Right renal cortex interstitium (tissue), 3 donors: ENCODE measurements at places on chromosomes 7 and 10. TPM values are rescaled to one million over a fixed set of nuclear protein-coding genes. Genes with fewer than 3 reads are reported as not detected.

DNA sequence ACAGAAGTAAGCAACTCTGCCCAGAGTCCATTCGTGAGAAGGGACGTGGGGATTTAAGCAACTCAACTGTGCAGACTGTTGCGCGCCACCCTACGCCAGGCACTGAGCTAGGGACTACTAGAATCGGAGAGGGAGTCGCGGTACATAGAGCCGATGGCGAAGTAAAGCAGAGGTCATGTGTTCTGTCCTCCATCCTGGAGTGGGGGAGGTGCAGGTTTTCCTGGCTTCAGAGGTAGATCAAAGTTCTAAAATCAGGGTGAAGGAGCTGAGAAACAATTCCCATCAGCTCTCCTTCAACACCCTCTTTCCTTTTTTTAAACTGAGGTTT is 23.2 kb downstream of the SLC35G1 start:
- DNase-seq = no peak

DNA sequence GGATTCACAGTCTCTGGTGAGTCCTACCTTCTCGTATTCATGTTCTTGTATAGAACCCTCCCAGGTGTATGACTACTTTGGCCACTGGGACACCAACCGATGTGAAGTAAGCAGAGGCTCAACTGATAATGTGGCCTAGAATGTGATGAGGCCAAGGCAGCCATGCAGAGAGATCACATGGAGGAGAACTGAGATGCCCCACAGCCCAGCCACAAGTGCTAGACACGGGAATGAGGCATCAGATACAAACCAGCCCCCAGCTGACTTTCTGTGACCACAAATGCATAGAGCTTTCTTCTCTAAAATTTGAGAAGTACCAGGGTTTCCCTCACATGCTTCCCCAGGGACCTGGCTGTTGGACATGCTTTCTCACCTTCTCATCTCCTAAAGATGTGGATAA is 375.7 kb downstream of the CCSER2 start:
- no peak for DNase-seq

- no peak for DNase-seq
Measured at GRCh38 chr7:148787571-148788295, 89.0 kb downstream of the CUL1 start.

- DNase-seq = no peak
Measured at GRCh38 chr10:29829776-29830175, 195.0 kb upstream of the SVIL start.

GRCh38 chr10:3757250-3757637 is 27.8 kb downstream of the KLF6 start:
- DNase-seq = no peak

DNA sequence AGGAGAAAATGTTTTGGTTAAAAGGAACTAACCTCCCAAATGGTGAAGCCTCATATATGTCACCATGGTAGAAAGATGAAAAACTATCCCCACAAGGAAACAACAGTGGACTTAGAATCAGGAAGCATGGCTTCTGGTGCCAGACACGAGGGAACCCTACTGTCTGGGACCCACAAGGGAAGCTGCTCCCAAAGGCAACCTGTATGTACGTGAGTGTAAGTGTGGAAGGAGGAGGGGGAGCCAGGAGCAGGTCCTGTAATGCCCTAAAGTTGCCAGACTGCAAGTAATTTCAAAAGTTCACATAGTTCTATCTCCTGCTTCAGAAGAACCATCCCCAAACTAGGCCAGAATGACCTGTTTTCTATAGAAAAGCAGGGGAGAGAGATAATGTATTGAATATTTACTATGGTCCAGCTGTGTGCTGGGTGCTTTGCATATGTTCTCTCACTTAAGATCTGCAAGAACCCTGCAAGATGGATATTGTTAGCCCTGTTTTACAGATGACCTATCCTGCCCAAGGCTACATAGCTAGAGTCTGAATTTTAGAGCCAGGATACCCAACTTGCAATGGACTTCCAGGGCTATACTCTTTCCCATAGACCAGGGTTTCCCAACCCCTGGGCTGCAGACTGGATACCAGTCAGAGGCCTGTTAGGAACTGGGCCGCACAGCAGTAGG is 19.2 kb downstream of the DUSP5 start:
- no peak for DNase-seq

DNA sequence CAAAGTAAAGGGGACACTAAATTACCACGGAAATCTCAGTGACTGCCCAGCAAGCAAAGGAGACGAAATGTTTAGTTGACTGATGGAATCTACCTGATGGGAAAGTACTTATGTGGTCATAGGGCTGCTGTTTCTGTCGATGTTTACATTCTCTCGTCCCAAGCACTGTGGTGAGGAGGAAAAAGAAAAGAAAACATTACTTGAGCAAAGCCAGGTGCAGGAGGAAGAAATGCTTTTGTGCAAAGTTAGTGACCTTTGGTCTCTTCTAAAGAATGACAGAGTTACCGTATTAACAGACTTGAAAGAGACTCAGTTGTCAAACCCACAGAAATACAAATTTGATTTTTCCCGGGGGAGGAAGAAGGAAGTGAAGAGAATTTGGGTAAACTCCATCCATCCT is 43.3 kb upstream of the FMC1 start:
- no peak for DNase-seq

DNA sequence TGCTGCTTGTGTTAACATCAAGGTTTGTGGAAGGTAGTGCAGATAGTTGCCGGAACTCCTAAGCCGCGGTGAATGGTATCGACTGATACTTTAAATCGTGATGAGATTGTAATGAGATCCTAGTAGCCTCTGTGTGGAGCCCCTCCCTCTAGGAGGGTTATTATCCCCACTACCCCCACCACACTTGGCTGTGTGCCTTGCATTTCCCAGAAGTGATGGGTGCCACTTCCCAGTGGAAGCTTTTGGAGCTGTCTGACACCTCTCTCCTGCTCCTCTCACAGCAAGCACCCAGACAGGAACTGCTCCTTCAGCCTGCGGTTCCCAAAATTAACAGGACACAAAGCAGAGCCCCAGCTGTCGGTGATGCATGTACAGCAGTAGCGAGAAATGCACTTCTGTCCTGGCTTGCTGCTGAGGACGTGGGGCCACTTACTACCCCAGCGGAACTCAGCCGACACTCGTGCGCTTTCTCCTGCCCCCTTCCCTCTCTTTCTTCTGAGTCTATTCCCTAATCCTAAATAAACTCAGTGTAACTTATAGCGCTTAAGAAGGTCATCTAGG is 52.5 kb downstream of the PRKAG2 start:
- no peak for DNase-seq

DNA sequence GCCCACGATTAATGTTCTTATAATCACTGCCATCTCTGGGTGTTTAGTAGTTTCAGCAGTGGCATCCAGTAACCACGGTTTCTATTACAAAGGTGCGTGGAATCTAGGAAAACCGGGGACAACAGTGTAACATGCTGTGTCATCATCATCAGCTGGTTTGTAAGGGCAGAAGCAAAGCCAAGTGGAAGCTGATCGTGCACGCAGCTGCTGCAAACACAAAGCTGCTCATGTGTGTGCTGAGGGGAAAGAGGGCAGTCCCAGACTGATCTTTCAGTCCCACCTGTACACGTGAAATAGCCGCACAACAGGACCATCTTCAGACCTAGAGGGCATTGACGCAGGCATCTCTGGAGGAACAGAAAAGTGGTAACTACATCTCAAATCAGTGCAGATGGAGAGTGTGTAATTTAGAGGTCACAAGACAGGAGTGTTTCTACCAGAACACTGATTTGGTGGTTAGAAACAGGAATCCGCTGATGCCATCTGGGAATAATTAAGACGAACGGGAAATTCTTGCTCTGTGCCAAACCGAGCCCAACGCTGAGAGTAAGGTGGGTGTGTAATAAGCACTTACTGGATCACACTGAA is 13.4 kb downstream of the ANKRD16 start:
- no peak for DNase-seq

GRCh38 chr7:55277916-55278315 is 87.2 kb upstream of the LANCL2 start:
- no peak for DNase-seq

DNA sequence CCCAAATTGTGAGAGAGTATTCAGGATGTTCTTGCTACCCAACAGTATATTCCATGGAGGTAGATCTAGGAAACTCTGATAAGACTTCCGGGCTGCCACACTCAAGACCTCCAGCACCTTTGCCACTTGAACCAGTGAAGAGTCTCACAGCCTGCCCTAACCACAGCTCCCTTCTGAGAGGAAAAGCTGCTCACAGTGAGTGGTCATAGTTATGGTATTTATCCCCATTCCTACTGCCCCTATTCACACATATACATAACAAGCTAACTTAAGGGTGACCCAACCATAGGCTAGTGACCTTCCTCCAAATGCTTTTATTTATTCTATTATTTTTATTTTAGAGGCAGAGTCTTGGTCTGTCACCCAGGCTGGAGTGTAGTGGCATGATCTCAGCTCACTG is 156.3 kb downstream of the PTEN start:
- no peak for DNase-seq

GRCh38 chr7:158244873-158245723 is 342.5 kb downstream of the PTPRN2 start:
- no peak for DNase-seq

DNA sequence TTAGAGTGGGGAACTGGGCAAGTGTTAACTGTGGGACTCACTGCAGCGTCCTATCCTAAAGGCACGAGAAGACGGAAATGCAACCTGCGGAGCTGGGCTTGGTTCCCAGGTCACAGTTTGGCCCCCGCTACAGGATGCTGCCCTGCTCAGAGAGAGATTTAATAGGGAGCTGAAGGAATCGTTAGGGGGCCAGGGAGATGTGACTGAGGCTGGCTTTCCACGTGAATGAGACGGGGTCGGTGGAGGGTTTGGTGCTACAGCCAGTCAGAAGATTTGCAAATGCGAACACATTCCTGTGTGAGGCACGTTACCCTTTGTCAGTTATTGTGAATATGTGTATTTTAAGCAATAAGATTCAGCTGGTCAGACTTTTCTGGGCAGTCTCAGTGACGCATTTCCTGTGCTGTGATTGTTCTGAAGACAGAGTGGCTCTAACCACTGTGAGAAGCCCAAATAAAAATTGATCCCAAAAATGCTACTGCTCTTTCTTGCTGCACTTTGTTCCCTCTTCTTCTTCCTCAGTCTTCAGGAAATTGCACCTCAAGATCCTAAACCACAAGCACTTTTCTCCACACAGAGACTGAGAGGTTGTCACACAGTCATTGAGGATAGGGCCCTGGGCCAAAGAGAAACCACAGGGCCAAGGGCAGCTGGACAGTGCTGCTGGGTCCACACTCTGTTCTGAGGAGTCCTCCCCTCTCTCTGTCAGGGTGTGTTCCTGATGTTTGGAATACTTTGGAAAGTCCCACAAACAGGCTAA is 21.2 kb downstream of the CYP17A1 start:
- no peak for DNase-seq

GRCh38 chr10:46330894-46331293 is 44.1 kb downstream of the ANTXRL start:
- no peak for DNase-seq

GRCh38 chr7:31307972-31308371 is 32.6 kb downstream of the NEUROD6 start:
- DNase-seq = no peak

DNA sequence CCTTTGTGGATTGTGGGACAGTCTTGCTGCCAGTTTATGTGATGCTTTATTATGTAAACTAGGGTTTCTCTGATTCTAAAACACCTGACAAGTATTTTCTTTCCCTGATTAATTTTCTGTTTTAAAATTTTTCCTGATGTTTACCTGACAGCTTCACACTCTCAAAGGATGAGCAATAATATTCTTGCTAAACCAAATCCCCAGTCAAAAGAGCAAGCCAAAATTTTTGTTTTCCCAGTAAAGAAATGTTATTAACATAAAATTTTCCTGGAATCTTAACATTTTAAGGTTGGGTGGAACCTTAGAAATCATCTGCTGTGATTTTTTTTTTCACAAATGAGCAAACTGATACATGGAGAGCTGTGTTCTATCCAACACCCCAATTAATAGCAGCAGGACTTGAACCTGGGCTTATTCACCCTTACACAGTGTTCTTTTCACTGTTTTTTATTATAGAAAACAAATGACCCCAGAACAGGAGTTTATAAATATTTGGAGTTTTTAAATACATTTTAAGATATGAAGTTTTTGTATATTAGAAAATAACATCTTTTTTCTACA is 185.2 kb upstream of the VIPR2 start:
- DNase-seq = no peak

GRCh38 chr10:51162002-51162401 is 87.7 kb downstream of the PRKG1 start:
- DNase-seq = no peak

- no peak for DNase-seq
Measured at GRCh38 chr10:72013202-72013945, 49.2 kb downstream of the CHST3 start.

GRCh38 chr10:86043236-86043635 is 323.4 kb downstream of the GRID1 start:
- DNase-seq = no peak

DNA sequence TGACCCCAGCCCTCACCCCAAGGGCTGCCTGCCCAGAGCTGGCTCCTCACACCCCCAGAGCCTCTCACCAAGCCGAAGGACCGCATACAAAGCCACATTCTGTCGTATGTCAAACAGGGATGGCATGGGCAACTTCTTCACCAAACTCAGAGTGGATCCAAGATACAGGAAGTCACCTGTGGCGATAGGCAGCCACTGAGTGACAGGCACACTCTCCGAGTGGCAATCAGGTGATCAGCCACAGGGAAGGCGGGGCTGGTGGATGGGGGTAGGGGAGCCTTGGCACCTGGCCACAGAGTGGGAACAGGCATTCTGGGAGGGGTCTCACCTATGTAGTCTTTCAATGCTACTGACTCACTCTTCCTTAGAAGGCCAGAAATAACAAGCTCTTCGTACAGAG is 7.1 kb upstream of the ASB10 start:
- DNase-seq = no peak

DNA sequence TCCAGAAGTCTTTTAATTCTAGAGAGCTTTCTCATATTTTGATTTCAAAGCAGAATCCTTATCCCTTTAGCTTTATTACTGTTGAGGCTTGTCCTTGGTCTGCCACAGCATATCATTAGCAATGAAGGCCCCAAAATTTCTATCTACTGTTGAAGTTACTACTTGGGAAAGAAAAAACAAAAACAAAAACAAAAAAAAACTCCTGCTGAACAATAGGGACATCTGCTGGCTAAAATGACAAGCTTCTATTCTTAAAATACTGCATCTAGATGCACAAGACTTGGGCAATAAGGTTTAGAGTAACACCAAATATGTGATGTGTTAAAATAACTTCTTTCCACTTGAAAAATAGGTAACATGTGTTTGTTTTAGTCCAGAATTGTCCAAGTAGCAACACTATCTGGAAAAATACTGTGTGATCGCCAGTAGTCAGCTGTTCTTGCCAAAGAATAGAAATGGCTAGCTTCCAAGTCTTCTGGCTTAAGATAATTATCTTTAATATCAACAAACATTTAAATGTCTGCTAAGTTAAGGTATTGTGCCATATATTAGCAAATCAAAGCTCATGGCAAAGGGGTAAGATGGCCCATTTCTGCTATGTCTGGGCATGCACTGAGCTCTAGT is 3.8 kb upstream of the DMTF1 start:
- DNase-seq = no peak

GRCh38 chr10:110446954-110447608 is 50.6 kb upstream of the DUSP5 start:
- no peak for DNase-seq

Gene GNGT1
- not detected for polyA plus RNA-seq

Gene DNAJC12
- polyA plus RNA-seq = 16.3 TPM

Gene VPS37D
- 11.4 TPM for polyA plus RNA-seq

Gene RELN
- polyA plus RNA-seq = 11.2 TPM
